Neural cell (in vitro differentiated cells): ENCODE measurements at places on chromosomes 6 and 20. TPM values are rescaled to one million over a fixed set of nuclear protein-coding genes. Genes with fewer than 3 reads are reported as not detected.

Gene LY6G6F
- polyA plus RNA-seq: not detected in 2 replicates

Gene NRSN1
- 23.1 and 24.5 TPM in 2 replicates for polyA plus RNA-seq

Gene HCRTR2
- 7.5 and 8.1 TPM in 2 replicates for polyA plus RNA-seq

Gene PRL
- not detected in 2 replicates for polyA plus RNA-seq

Gene SAMD5
- 14.1 and 14.5 TPM in 2 replicates for polyA plus RNA-seq

Gene CYP24A1
- polyA plus RNA-seq: 0.12 TPM in 1 of 2 replicates, not detected in the other

Gene ECT2L
- not detected in 2 replicates for polyA plus RNA-seq

Gene TBX18
- polyA plus RNA-seq: not detected in 2 replicates

Gene SYNJ2
- polyA plus RNA-seq: 0.12 TPM in 1 of 2 replicates, not detected in the other

Gene RSPO3
- polyA plus RNA-seq: 0.20 and 0.48 TPM in 2 replicates

Gene TTK
- polyA plus RNA-seq: 1.2 and 1.5 TPM in 2 replicates

Gene LY6G6C
- 0.78 and 0.88 TPM in 2 replicates for polyA plus RNA-seq

Gene SGK2
- 0.81 and 5.8 TPM in 2 replicates for polyA plus RNA-seq

Gene ADA
- polyA plus RNA-seq: 0.52 and 0.56 TPM in 2 replicates

Gene MTCH1
- polyA plus RNA-seq: 217 and 232 TPM in 2 replicates

Gene UNC93A
- polyA plus RNA-seq: not detected in 2 replicates

Gene ZC2HC1B
- 0.34 TPM in 1 of 2 replicates, not detected in the other for polyA plus RNA-seq

Gene GHRH
- not detected in 2 replicates for polyA plus RNA-seq

Gene DEFB124
- polyA plus RNA-seq: not detected in 2 replicates

Gene BPI
- not detected in 2 replicates for polyA plus RNA-seq

Gene PABPC1L
- 3.6 and 6.2 TPM in 2 replicates for polyA plus RNA-seq

Gene C6orf47
- polyA plus RNA-seq: 17.2 and 24.3 TPM in 2 replicates

Gene CST5
- not detected in 2 replicates for polyA plus RNA-seq

Gene ISM1
- polyA plus RNA-seq: not detected in 2 replicates

Gene OR2J3
- polyA plus RNA-seq: not detected in 2 replicates

Gene R3HDML
- polyA plus RNA-seq: not detected in 2 replicates

Gene LAMP5
- polyA plus RNA-seq: 0.32 and 0.43 TPM in 2 replicates

Gene ADTRP
- not detected in 2 replicates for polyA plus RNA-seq

Gene CST7
- not detected in 2 replicates for polyA plus RNA-seq

Gene HLA-DOA
- 0.07 TPM in 1 of 2 replicates, not detected in the other for polyA plus RNA-seq
